ENCODE measurements at places on chromosomes 5 and 9.

DNA sequence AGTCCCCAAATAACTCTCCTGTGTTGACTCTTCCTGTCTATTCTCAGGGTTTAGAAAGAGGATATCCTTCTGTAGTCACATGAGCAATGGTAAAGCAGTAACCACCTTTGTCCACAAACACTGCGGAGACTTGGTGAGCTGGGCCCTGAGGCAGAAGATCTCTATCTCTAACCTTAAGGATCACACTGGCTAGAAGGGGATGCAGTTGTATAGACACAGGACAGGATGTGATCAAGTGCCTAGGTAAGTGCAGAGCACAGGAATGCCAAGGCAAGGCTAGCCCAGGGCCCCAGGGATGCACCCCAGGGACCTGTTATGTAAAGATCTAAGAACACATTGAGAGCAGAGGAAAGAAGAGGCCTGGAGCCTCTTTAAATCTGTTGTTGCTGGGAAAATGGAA is 610.5 kb downstream of the IRX1 start:
- no peak for DNase-seq

DNA sequence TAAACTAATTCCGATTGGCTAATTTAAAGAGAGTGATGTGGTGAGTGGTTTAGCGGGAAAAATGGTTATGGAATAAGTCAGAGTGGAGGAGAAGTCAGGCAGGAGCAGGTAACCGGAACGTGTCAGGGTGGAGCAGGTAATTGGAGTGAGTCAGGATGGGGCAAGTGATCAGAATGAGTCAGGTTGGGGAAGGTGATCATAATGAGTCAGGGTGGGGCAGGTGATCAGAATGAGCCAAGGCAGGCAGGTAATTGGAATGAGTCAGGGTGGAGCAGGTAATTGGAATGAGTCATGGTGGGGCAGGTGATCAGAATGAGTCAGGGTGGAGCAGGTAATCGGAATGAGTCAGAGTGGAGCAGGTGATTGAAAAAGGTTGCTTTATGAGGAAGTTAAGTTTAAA is 101.4 kb downstream of the TMEM167A start:
- DNase-seq = no peak

DNA sequence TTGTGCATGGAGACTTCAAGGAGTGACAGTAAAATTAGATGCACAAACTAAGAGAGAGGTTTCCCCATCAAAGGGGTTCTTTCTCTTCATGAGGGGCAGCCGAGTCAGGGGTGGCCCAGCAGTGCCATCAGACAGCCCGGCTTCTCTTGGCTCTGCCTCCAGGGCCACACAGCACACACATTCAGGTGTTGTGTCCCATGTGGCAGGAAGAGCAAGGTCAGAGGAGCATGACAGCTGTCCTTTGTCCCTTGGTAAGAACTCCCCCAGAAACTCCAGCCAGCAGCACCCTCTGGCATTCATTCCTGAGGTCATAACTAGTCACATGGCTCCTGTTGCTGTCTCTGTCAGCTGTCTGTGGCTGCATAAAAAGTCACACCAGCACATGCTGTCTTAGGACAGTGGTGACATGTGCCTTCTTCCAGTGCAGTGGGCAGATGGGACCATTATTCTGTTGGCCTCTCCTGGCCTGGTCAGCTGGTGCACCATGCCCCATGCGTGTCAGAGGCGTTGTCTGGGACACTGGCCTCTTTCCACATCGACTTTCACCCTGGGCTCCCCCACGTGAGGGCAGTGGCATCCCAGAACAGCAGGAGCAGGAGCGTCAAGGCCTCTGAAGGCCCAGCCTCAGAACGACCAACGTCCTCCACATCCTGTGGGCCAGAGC is 78.4 kb upstream of the OTULINL start:
- no peak for DNase-seq

DNA sequence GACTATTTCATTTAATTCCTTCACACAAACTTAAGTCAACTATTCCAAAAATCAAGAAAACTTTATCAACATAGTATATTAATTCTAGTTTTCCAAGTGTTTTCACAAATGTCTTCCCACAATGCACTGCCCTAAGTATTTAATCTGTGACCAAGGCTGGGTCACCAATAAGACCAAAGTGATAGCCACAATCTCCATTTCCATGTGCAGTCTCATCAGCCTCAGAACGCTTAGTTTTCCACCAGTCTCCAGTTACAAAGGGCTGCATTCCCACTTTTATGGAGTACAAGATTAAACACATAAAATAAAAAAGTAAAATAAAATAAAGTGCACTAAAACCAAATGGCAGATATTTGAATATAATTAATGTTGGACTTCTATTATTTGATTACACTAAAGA is 371.6 kb upstream of the CCNH start:
- DNase-seq = no peak

DNA sequence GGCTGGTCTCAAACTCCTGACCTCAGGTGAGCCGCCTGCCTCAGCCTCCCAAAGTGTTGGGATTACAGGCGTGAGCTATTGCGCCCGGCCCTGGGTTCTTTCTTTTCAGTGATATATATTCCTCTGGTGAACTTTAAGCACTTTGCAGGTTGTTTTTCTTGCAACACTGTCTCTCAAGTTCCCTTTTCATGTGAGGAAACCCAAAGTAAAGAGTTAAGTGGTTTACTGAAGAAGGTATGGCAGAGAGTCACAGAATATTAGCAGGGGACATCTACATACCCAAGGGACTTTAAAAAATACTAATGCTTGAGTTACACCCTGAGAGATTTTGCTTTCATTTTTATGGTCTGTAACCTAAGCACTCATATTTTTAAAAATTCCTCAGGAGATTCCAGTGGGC is 6.7 kb upstream of the GAPT start:
- no peak for DNase-seq

- no peak for DNase-seq
Measured at GRCh38 chr9:91790917-91791316, 159.1 kb downstream of the ROR2 start.

DNA sequence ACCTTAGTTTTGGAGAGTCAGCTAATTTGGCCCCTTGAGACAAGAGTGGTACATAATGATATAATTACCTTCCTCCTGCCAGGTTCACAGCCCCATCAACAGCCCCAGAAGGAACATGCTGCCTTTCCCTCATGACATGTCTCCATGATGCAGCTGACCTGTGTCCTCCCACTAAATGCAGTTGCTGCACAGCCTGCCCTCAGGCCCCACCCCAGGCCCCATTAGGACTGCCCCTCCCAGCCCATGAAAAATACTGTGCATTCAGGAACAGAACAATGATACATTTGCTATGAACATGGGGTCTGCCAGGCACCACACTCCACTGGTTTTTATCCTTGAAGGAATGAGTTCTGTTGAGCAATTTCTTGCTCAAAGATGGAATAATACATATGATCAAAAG is 176.4 kb downstream of the C5orf15 start:
- DNase-seq = no peak

- DNase-seq = no peak
Measured at GRCh38 chr5:172143875-172144274, 44.1 kb downstream of the STK10 start.

DNA sequence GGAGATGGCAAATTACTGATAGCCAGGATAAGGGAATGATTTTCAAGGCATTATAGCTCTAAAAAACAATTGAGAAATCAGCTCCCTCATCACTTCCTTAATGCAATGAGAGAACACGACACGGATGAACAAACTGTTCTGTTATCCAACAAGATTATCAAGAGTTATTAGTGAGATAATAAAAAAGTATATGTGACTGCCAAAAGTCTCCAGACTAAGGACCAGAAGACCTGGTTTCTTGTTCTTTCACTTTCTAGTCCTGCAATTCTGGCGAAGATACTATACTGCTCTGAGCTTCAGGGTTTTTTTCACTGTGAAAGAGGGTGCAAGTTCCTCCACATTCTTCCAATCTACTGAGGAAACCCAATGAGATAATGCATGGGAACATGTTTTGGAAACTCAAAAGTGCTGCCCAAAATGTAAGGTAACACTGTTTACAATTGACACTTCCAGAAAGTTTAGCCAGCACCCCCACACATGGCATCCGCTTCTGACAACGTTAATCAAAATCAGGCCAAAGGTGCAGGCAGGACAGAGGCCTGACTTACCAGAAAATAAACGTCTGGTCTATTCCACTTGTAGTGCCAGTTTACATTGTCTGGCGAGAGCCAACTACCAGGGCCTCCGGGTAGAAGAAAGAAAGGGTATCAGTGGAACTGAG is 254.2 kb downstream of the DOCK8 start:
- DNase-seq = no peak

DNA sequence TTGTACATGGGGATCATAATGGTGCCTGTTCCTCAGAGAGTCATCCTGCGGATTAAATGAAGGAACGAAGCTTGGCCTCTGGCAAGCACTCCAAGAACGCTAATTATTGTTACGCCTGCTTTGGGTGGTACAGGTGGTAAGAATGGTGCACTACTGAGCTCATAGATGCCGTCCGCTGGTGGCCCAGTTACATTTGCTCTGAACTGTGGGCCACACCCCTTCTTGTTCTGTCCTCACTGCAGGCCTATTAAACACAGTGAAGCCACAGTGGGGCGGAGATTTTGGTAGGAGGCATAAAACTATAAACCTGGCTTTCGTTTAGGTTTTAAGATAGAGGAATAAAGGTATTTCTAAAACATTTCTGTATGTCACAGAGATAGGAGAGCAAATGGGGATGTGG is 40.6 kb upstream of the FER start:
- no peak for DNase-seq

GRCh38 chr9:20561531-20561930 is 60.8 kb downstream of the MLLT3 start:
- no peak for DNase-seq

- no peak for DNase-seq
Measured at GRCh38 chr5:149485655-149486615, 65.3 kb downstream of the CSNK1A1 start.

DNA sequence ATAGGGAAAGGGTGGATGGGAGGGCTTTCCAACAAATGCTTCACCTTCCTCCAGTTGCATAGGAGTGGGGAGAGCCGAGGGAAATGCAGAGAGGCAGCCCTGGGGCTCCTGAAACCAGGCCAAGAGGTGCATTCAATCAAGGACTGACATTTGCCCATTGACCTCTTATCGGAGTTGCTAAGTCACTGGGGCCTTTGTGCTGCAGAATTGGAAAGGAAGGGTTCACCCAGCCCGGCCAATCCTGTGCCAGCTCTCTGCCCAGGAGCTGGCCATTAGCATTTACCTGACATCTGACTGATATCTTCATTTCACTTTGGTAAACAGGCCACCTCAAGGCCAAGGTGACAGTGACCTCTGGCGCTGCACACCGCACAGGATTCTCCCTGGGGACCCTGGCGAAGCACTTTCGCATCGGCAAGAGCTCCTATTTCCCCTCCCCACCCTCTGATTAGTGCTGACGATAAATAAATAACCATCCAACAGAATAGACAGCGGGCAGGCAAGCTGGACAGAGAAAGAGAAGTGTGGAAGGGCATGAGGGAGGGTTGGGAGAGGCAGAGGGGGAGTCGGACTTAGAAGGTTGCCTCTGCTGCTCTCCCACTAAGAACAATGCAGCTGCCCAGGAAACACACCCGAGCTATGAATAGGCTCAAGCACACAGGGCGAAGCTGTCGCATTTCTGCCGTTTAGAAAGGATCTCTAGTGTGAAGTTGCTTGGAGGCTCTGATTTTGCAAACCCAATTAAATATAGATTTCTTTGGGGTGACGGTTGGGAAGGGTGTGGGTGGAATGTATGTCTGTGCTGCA is 57.0 kb upstream of the BOD1 start:
- DNase-seq = no peak

- DNase-seq = no peak
Measured at GRCh38 chr5:133977161-133977787, 8.8 kb upstream of the C5orf15 start.

- DNase-seq = no peak
Measured at GRCh38 chr5:40603378-40603777, 76.3 kb upstream of the PTGER4 start.

- DNase-seq = no peak
Measured at GRCh38 chr9:73371801-73372200, 220.1 kb downstream of the ANXA1 start.

DNA sequence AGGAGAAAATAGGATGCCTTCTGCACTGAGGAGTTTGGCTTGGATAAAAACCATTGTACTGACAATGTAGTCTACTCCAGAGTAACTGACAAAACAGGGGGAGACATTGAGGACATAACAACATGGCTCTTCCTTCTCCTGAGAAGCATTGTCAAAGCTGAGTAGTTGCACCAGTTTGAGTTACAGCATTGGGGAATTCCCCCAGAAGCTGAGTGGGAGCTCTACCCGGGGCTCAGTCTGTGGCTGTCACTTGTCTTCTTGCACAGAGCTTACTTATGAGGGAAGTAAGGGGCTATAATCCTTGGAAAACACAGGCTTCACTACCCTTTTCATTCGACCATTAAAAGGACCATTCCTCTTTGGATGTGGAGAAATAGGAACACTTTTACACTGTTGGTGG is 21.2 kb downstream of the HSPB3 start:
- DNase-seq = no peak

DNA sequence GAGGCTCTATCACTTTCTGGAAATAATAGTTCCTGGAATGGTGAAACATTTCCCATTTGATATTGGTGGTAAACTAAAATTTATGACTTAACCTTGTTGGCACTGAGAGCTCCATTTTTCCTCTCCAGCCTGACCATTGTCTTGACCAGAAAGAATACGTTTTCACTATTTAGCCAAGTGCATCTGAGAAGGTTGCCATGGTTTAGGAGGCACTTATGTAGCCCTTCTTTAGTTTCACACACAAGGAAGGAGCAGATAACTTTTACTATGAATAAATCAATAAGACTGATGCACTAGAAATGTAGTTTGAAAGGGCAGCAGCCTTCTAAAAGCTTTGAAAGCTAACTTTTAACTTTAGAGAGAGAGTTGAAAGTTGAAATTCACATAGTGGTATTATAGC is 1045.5 kb upstream of the CDH6 start:
- DNase-seq = no peak

DNA sequence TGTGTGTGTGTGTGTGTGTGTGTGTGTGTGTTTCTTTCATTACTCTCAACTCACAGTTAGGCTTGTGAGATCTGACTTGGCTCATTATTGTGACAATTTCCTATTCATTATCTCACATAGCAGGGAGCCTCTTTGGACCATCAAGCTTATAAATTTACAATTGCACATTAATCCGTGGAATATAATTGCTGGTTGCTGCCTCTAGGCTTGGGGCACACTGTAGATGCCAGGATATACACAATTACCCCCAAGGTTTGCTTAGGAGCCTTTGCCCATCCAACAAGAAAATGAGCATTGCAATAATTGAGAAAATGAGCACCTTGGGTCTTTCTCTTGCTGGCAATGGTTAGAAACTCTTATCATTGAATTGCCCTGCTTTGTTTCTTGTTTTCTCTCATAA is 161.6 kb upstream of the DMRTA1 start:
- DNase-seq = no peak

GRCh38 chr5:64201996-64202395 is 36.4 kb downstream of the RNF180 start:
- no peak for DNase-seq

DNA sequence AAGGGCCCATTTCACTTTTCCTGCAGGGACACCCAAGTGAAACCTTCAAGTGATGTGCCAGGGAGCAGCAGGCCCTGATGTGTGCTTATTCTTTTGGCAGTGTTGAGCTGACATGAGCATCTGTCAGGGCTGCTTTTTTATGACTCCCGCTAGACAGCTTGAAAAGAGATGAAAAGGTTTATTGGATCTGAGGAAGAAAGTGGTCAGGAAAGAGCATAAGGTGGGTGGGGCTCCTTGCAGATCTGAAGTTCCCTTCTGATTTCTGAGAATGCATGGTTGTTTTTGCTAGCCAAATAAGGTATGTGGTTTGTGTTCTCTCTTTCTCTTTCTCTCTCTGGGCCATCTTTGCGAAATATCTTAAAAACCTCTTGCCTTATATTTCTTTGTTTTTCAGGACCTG is 316.1 kb downstream of the DMRT2 start:
- DNase-seq = no peak

GRCh38 chr5:64766941-64767340 is 1.6 kb downstream of the SREK1IP1 start:
- DNase-seq = no peak

GRCh38 chr5:96789794-96790330 is 17.9 kb downstream of the ERAP1 start:
- no peak for DNase-seq

Measured in activated CD4-positive, alpha-beta T cell treated with anti-CD3 and anti-CD28 coated beads, Interleukin-2, amount 50 U/mL, for 4 hours (primary cell).